Urinary bladder (tissue), 4 donors: ENCODE measurements at places on chromosomes 2 and 18. TPM values are rescaled to one million over a fixed set of nuclear protein-coding genes. Genes with fewer than 3 reads are reported as not detected.

DNA sequence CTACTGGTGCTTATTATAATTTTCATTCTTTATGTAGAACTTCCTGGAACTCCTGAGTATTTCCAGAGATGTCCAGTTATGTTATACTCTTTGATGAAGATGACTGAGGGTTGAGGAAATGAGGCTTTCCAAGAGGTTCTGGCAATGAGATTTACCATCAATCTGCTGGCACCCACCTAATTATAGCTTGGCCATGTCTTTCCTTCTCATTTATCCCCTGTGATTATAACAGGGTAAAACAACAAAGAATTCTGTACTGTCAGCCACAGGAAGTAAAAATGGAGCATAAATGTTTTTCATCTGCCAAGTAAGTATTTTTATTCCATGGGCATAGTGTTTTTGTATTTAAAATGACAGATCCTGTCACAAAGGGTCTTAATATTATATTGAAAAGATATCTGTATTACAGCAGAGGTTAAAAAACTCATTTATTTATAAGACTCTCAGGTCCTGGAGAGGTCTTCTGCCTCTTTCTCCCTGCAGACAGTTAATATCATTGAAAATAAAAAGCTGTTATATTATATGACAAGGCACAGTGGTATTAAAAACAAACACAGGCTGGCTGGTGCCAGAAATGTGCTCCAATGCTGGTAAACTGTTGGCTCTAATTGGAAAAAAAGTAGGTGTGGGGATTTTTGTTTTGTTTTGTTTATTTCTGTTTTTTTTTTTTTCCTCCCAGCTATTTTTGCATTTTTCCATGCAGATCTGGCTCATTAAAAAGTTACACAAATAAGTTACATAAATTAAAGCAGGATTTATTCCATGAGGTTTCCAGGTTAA lies 1764.1 kb upstream of the CELF4 start:
- DNase-seq, result no peak

GRCh38 chr2:64637000-64637635 lies 16.6 kb downstream of the SERTAD2 start:
- no peak for DNase-seq

- DNase-seq, result no peak
Measured at GRCh38 chr18:55886886-55887285, 298.9 kb upstream of the TCF4 start.

DNA sequence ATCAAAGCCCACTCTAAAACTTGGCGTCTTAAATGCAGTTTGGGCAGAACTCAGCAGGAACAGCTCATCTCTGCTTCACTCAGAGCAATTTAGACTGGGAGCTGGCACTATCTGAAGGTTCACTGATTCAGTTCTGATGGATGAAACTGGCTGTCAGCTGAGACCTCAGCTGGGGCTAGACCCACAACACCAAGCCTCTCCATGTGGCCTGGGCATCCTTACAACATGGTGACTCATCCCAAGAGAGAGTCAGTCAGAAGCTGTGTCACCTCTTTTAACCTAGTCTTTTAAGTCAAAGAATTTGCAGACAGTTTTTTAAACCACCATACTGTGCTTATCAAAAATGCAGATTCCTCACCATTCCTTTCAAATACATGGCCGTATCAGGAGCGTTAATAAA lies 62.6 kb upstream of the ZNF397 start:
- no peak for DNase-seq

DNA sequence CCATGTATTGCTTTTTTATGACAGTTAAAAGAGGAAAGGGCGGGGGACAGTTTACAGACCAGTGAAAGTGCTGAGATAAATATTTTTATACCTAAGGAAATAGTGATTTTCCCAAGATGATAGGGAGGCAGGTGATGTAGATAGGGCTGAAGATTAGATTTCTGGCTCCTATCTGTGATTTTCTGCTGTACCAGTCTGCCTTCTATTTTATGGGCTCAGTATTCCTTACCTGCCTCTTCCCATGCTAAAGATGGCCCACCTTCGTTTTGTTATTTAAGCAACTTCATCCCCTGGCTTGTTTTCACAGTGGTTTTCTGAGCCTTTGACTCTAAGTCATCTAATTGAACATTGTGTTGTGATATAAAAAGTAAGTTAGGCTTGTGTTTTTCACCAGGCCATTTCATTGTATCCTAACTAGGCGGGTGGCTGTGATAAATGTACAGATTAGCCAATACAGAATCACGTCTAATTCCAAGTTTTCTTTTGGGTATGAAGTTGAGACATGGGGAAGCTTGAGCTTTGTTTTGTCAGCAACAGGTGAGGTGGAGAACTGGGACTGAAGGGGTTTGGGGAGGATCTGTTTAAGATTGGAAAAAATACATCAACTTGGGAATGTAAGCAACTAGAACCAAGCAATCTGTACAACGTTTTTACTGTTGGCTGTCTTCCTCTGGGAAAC lies 5.2 kb downstream of the RPL37A start:
- DNase-seq, result no peak

DNA sequence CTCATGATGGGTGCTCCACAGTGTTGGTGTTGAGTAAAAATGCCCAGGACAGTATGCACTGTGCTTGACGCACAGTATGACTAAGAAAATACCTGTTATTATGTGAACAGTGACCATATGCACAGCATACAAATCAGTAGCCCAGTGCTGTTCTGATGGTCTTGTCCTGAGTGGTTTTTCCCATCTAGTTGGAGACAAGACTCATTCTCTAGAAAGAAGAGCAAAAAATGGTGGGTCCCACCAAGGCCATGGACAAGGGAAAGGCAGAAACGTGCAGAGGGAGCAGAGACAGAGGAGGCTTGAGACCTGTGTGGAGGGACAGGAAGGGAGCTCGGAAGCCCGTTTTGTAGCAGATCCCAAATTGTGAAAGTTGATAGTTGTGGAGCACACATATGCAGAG lies 987 bp upstream of the SMIM21 start:
- DNase-seq, result no peak

- DNase-seq, result no peak
Measured at GRCh38 chr2:25566694-25567093, 106.7 kb downstream of the DTNB start.

Gene LCT
- total RNA-seq, result not detected

Gene DSEL
- total RNA-seq, result 49.3 TPM

DNA sequence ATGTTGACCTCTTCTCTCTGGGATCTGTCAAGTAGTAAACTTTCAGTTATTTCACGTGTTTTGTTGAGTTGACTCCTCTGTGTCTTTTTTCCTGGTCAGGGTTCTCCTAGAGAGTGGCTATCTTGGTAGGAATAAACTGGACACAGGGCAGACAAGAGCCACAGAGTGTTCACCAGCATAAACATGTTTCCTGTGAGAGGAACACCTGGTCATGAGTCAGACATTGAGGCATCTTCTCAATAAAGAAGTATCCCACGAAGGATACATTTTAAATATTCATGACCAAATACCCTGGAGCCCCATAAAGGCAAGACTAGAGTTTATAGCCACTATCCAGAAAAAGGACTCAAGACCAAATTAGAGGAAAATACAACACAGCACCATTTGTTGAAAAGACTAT lies 269.7 kb upstream of the ZNF521 start:
- no peak for DNase-seq

- no peak for DNase-seq
Measured at GRCh38 chr18:36309436-36310391, 12.2 kb downstream of the FHOD3 start.

- no peak for DNase-seq
Measured at GRCh38 chr2:86617738-86618137, 5.9 kb downstream of the RNF103 start.

- peak; percentile 59 for DNase-seq
Measured at GRCh38 chr2:43073401-43073825, 153.0 kb downstream of the ZFP36L2 start.

GRCh38 chr2:114614592-114614991 lies 172.2 kb downstream of the DPP10 start:
- DNase-seq, result no peak

GRCh38 chr2:64792300-64792699 lies 138.6 kb upstream of the SERTAD2 start:
- no peak for DNase-seq

Gene TTN
- 153 TPM for total RNA-seq

GRCh38 chr2:168685600-168686451 lies 116.6 kb upstream of the NOSTRIN start:
- no peak for DNase-seq

Gene CXCR2
- total RNA-seq, result 0.48 TPM

- no peak for DNase-seq
Measured at GRCh38 chr2:15858466-15858865, 81.9 kb upstream of the MYCN start.

Gene SCYGR4
- not detected for total RNA-seq

Gene CNGA3
- 0.85 TPM for total RNA-seq

Gene PLCD4
- 6.7 TPM for total RNA-seq

DNA sequence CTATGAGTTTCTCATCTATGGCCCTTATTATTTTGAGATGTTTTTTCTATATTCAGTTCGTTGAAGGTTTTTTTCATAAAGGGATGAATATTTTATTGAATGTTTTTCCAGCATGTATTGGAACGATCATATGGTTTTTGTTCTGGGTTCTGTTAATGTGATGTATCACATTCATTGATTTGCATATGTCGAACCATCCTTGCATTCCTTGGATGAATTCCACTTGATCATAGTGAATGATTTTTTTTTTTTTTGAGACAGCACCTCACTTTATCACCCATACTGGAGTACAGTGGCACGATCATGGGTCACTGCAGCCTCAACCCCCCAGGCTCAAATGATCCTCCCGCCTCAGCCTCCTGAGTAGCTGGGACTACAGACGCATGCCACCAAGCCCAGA lies 5.5 kb upstream of the NEMP2 start:
- no peak for DNase-seq

DNA sequence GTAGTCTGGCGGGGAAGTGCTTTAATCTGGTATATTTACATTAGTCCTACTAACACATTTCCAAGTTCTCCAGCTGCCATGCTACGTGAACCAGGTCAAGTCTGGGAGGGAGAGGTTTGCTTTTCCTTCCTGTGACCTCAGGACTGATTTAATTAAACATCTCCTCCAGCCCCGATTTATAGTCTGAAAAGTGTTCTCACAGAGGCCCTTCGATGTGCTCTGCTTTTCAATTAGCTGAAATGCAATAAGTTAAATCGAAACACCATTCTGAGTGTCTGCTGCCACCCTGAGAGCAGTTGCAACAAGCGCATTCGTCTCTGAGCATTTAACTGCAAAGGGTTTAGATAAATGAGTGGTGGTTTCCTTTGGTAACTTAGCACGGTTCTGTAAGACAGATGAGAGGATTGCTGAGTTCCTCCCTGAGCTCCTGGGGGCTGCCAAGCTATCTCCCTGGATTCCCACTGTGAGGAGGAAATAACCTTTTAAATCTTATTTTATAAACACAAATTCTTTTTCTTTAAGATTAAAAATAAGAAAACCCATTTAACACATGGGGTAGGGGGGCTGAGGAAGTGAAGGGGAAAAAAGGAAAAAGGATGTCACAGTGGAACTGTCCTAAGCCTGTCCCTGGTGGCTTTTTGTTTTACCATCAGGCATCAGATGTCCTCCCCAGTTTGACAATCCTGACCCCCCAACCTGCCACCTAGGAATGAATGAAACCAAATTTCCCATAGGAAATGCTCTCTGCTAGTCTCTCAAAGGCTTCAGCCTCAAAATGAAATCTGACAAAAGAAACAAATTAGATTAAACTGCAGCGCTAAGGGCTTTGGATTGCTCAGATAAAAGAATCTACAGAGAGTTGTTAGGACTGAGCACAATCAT lies 56.5 kb upstream of the CREB1 start:
- peak; percentile 62 for DNase-seq

DNA sequence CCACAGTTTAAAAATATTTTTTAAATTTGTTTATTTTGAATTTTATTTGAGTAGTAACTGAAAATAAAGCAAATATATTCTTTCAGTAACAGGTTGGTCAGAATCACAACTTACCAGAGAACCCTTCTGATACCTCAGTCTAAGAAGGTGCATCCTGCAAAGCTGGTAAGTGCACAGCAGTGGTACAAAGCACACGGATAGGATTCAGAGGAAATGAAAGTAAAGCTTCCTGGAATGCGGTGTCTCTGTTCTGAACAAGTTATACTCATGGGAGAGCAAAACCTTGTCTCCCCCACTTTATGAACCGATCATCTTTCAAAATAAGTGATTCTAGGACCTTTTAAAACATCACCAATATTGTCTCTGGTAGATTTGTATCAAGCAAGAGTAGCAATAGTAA lies 398.3 kb downstream of the TMX3 start:
- no peak for DNase-seq

- no peak for DNase-seq
Measured at GRCh38 chr2:133716166-133716565, 147.9 kb upstream of the NCKAP5 start.

DNA sequence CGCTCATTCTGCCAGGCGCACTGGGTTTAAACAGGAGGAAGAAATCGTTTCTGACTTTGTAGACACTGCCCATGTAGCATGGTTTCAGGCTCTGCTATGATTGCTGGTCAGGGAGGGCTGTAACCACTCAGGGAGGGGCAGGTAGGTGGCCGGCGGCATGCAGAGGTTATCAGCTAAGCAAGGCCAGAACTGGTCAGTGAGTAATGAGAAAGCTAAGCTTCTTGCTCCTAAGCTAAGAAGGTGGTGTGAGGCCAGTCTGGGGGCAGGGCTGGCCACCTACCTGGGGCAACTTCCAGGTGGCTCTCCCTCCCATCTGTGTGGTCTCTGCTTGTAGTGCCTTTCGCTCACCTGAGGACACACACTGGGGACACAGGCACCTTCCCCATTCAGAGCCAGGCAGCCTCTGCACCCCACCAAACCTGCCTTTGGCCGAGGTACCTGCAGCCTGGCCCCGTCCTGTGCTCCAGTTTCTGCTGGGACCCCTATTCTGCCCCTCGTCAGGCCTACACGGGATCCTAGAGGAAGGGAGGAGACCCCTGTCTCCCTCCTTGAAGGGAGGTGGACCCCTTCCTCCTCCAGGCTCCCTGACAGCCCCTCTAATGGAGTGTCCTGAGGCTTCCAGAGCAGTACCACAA lies 195.9 kb downstream of the SEPTIN10 start:
- DNase-seq, result no peak

GRCh38 chr2:230913406-230914143 lies 11.5 kb downstream of the GPR55 start:
- no peak for DNase-seq

DNA sequence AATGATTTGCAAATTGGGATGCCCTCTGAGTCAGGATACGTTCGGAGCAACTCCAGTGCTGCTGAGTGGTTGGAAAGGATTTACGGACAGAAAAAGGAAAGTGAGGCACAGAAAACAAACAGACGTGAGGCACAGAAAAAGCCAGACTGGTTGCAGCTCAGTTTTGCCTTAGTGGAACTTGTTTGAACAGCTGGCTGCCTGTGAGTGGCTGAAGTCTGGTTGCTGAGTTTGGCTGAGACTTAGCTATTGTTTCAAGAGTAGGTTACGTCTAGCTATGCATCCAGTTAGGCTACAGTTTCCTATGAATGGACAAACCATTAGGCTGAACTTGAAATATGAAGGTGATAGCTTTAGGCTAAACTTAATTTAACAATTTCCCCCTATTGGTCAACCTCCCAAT lies 256.6 kb downstream of the VAPA start:
- no peak for DNase-seq

Gene TMEM150A
- total RNA-seq, result 6.3 TPM

Gene FOXD4L1
- not detected for total RNA-seq
